ENCODE measurements at places on chromosomes 13 and 19. TPM values are rescaled to one million over a fixed set of nuclear protein-coding genes. Genes with fewer than 3 reads are reported as not detected.

DNA sequence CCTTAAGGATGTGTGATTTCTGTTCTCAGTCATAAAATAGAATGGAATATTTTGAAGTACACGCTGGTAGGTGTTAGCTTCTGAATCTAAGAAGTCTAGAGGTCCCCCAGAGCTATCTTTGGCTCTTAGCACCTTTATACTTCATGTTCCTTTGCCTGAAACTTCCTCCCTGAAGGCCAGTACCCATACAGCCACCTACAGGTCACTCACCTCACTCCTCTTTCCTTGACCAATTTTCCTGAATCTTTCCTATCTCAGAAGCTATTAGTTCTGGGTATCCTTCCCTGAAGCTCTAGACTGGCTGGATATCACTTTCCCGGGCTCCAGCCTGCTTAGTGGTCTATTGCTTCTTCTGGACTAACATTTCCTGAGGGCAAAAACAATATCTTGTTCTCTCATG is 93.4 kb upstream of the EDNRB start:
- no peak overlapping the region for H3K27ac ChIP-seq
- H3K27me3 ChIP-seq: no peaks in the 10 kb centered on the region
- no peaks in the 10 kb centered on the region for H3K36me3 ChIP-seq
- no peak for DNase-seq
- no peaks in the 10 kb centered on the region for H3K4me1 ChIP-seq

DNA sequence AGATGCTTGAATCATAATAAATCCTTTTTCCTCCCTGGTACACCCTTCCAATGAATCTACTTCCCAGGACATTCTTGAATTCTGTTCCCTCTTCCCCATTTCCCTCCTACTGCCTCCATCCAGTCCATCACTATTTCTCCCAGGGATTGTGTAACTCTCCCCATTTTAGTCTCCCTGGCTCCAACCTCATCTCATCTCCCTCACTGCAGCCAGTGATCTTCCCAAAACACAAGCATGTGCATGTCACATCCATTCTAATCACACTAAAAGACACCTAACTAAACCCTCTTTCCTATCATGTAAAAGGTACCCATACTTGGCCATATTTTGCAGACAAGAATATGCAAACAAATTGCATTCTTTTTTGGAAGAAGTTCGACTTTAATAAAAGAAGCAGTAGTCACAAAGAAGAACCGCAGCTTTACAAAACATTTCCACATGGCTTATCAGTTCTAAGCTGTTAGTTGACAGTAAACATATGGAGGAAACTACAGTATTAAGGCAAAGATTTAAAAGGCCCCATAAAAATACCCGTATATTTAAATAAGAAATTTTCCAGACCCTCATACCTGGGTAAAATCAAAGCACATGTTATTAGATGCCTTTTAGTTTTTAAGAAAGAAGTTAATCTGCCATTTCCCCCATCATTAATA is 111.0 kb downstream of the KCTD12 start:
- no peak overlapping the region for H3K27ac ChIP-seq
- no peak for DNase-seq
- H3K4me1 ChIP-seq: no peaks in the 10 kb centered on the region
- H3K4me3 ChIP-seq: no peak overlapping the region

GRCh38 chr19:18529782-18530181 is 7.9 kb upstream of the ELL start:
- DNase-seq: no peak
- H3K4me3 ChIP-seq: no peak overlapping the region
- H3K4me1 ChIP-seq: no peaks in the 10 kb centered on the region
- H3K36me3 ChIP-seq: peaks cover 12% of the 10 kb centered on the region

DNA sequence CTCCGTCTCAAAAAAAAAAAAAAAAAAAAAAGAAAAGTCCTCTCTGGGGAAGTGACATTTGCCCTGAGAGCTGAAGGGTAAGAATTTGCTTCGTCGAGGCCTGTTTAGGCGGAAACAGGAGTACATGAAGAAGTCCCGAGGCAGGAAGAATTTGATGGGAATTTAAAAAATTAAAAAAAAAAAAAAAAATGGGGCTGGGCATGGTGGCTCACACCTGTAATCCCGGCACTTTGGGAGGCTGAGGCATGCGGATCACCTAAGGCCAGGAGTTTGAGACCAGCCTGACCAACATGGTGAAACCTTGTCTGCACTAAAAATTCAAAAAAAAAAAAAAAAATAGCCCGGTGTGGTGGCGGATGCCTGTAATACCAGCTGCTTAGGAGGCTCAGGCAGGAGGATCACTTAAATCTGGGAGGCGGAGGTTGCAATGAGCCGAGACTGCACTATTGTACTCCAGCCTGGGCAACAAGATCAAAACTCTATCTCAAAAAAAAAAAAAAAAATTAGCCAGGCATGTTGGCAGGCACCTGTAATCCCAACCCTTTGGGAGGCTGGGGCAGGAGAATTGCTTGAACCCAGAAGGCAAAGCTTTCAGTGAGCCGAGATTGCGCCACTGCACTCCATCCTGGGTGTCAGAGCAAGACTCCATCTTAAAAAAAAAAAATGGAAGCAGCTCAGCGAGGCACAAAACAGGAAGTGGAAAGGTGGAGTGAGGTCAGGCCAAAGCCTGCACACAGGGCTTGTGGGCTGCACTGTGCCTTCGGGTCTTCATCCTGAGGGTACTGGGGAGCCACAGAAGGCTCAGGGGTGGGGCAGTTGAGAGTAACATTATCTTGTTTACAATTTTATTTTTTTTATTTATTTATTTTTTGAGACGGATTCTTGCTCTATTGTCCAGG is 4.9 kb downstream of the BAX start:
- no peaks in the 10 kb centered on the region for H3K27me3 ChIP-seq
- H3K36me3 ChIP-seq: peaks cover 37% of the 10 kb centered on the region
- no peak for DNase-seq
- peaks cover 40% of the 10 kb centered on the region for H3K4me1 ChIP-seq
- H3K27ac ChIP-seq: no peak overlapping the region

GRCh38 chr19:14114854-14115253 is 2.7 kb downstream of the PRKACA start:
- no peak overlapping the region for H3K27ac ChIP-seq
- peaks cover 15% of the 10 kb centered on the region for H3K4me1 ChIP-seq
- peaks cover 10% of the 10 kb centered on the region for H3K36me3 ChIP-seq
- DNase-seq: no peak

DNA sequence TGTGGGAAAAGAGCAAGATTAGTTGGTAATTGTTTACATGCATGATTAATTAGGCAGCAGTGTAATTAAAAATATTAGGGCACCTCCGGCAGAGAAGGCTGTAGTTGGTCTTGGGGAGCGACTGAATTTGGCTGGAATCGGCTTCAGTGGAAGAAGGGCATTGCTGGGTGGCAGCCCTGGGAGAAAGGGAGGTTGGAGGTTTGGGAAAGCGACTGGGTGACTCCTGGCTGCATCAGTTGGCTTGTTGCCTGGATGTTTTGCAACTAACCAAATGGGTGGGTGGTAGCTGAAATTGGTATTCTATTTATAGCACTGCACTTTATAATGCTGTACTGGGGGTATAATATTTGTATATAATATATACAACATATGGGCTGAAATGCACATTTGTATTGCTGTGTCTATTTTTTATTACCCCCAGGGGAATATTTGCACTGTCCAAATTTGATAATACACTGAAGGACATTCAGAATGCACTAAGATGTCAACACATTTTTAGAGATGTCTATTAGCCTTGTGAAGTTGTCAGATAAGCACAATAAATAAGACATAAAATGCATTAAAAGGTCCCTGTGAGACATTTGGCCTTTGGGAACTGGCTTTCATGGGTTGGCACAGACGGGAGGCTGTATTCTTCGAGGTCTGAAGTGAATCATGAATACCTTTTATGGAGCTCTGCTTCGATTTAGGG is 1.7 kb downstream of the B3GLCT start:
- no peak for DNase-seq
- H3K36me3 ChIP-seq: peaks cover 9% of the 10 kb centered on the region
- peaks cover 28% of the 10 kb centered on the region for H3K4me1 ChIP-seq

GRCh38 chr19:14510311-14511228 is 7.6 kb downstream of the DNAJB1 start:
- DNase-seq: no peak
- H3K4me1 ChIP-seq: peaks cover 40% of the 10 kb centered on the region
- H3K27me3 ChIP-seq: no peaks in the 10 kb centered on the region
- H3K27ac ChIP-seq: peak overlapping the region; percentile 24
- H3K4me3 ChIP-seq: no peak overlapping the region
- peaks cover 24% of the 10 kb centered on the region for H3K36me3 ChIP-seq

GRCh38 chr13:106475852-106476251 is 59.6 kb downstream of the EFNB2 start:
- H3K27ac ChIP-seq: no peak overlapping the region
- H3K36me3 ChIP-seq: no peaks in the 10 kb centered on the region
- no peak for DNase-seq
- no peaks in the 10 kb centered on the region for H3K27me3 ChIP-seq
- peaks cover 18% of the 10 kb centered on the region for H3K4me1 ChIP-seq

DNA sequence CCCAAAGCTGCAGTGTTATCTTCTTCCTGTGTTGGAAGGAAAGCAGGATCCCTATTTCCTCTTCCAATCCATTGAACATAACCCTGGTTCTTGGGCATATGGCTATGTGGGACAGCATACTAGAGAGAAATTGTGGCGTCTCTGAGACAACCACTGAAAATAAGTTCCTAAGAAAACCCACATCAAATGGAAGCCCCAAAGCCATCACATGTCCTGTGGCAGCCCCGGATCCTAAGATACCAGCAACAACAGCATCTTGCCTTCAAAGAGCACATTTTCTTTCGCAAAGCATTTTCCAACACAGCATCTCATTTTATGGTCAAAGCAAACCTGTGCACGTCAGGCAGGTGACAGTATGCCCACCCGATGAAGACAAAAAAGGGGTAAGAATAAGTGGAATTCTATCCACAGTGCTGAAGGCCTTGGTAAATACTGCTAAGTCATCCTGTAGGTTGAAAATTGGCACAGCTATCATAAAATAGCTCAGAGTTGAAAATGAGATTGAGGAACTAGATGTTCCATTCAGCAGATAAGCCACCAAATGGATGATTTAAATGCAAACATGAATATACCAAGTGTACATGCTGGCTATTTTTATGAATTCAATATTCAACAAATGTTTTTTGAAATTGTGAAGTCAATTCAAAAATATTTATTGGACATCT is 232.2 kb downstream of the DLEU7 start:
- no peaks in the 10 kb centered on the region for H3K4me1 ChIP-seq
- no peaks in the 10 kb centered on the region for H3K27me3 ChIP-seq
- H3K4me3 ChIP-seq: no peak overlapping the region
- DNase-seq: no peak

GRCh38 chr13:39509616-39510315 is 93.2 kb downstream of the LHFPL6 start:
- H3K27ac ChIP-seq: no peak overlapping the region
- H3K27me3 ChIP-seq: no peaks in the 10 kb centered on the region
- DNase-seq: no peak
- peaks cover 19% of the 10 kb centered on the region for H3K4me1 ChIP-seq
- no peaks in the 10 kb centered on the region for H3K36me3 ChIP-seq
- no peak overlapping the region for H3K4me3 ChIP-seq

DNA sequence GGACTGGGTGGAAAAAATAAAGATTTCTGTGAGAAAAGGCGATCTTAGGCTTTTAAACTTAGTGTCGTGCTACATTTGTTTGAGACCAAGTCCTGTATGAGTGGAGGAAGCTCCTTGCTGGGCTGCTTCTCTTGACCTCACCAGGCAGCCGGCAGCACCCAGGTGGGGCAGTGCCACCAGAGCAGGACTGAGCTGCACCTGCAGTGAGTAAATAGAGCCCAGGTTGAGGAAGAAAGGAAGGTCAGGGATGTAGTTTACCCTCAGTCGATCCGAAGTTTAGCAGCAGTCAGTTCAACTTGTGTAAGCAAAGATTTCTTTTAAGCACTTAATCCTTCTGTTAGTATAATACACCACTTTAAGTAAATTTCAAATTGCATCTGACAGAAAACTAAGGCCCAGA is 13.6 kb downstream of the HNRNPM start:
- no peak overlapping the region for H3K4me3 ChIP-seq
- peaks cover 85% of the 10 kb centered on the region for H3K36me3 ChIP-seq
- peaks cover 44% of the 10 kb centered on the region for H3K4me1 ChIP-seq
- DNase-seq: no peak

GRCh38 chr19:46081928-46082727 is 41.3 kb upstream of the IGFL4 start:
- peak overlapping the region; percentile 79 for H3K27ac ChIP-seq
- peaks cover 42% of the 10 kb centered on the region for H3K4me1 ChIP-seq
- H3K4me3 ChIP-seq: no peak overlapping the region
- no peaks in the 10 kb centered on the region for H3K36me3 ChIP-seq
- DNase-seq: peak; percentile 72
- H3K27me3 ChIP-seq: peaks cover 3% of the 10 kb centered on the region

DNA sequence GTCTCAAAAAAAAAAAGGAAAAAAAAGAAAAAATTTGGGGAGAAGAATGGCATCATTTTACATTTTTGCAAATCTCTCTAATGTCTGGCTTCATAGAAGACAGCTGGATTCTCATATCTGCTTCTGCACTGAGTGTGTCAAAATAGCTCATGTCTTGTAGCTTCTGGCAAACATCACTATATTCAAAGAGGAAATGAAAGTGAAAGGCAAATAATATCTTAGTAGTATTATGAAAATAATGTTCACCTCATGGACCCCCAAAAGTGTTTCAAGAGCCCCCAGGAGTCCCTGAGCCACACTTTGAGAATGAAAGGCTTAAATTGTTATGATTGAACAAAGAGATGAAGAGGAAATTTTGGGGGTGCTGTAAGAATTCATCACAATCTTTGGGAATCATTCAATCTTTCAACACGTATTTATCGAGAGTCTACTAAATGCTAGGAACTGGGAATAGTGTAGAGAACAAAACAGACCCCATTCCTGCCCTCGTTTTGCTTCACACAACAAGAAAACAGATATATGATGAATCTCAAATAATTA is 1.2 kb upstream of the SLC6A16 start:
- H3K36me3 ChIP-seq: no peaks in the 10 kb centered on the region
- H3K27ac ChIP-seq: no peak overlapping the region
- no peaks in the 10 kb centered on the region for H3K27me3 ChIP-seq

DNA sequence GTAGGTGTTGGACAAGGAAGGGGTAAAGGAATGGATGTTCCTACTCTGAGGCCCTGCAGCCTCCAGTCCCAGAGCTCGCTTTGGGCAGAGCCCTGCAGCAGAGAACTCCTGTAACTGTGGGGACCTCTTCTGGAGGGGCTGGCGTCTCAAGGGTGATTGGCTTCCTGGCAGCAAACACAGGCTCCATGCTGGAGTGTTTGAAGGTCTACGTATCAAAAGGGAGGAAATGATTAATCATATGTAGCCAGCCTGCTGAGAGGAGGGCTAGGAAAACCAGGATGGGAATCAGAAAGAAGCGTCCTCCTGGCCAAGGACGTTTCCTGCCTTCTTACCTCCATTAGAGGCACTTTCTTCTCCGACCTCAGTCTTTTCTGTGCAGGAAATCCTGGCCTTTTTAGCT is 208.5 kb downstream of the TSHZ3 start:
- H3K27ac ChIP-seq: peak overlapping the region; percentile 89
- H3K4me3 ChIP-seq: no peak overlapping the region
- H3K36me3 ChIP-seq: no peaks in the 10 kb centered on the region
- no peaks in the 10 kb centered on the region for H3K27me3 ChIP-seq

- no peak overlapping the region for H3K4me3 ChIP-seq
- H3K27ac ChIP-seq: no peak overlapping the region
- H3K36me3 ChIP-seq: no peaks in the 10 kb centered on the region
Measured at GRCh38 chr13:54953786-54954185, 1925.2 kb downstream of the OLFM4 start.

The PSG5 gene
- 0.82 TPM for total RNA-seq

The MCEMP1 gene
- not detected for total RNA-seq

The FFAR3 gene
- not detected for total RNA-seq

The SIGLEC5 gene
- not detected for total RNA-seq

The CCDC8 gene
- total RNA-seq: 12.5 TPM

The ZNF541 gene
- total RNA-seq: not detected

The OR7G2 gene
- total RNA-seq: not detected

The SIGLEC12 gene
- not detected for total RNA-seq

The AXL gene
- 224 TPM for total RNA-seq

The MRPL57 gene
- total RNA-seq: 24.3 TPM

Measured in SJSA1 (cell line).